ENCODE measurements at places on chromosomes 7 and 10.

- DNase-seq = no peak
Measured at GRCh38 chr10:22853906-22854447, 73.9 kb upstream of the ARMC3 start.

DNA sequence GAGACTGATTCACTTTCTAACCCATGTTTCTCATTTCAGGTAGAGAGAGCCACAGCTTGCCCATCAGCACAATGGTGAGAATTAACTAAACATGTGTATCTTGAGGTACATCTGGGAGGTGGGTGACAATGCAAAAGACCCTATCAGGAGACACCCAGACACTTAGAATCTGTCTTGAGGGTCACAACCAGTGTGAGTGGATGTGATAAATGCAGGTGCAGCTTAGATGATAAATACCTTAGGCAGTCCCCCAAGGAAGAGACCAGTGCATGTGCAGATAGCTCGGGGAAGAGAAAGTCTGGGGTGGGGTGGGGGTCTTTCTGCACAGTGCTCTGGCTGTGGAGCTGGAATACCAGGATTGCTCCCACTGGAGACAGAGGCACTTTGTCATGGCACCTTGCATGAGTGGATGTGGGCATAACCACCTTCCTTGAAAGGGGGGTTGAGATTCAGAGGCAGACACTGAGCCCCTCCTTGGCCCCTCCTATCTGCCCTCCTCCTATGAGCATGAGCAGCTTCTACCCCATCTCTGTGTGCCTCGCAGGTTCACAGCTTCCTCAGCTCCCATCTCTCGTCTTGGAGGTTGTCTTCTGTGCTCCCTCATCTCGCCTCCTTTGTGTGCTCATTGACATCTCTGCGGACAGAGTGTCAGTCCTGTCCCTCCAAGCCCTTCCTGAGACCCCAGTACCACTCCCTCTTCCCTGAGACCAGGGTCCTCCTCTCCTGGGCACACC is 349.8 kb downstream of the TCERG1L start:
- DNase-seq = no peak

DNA sequence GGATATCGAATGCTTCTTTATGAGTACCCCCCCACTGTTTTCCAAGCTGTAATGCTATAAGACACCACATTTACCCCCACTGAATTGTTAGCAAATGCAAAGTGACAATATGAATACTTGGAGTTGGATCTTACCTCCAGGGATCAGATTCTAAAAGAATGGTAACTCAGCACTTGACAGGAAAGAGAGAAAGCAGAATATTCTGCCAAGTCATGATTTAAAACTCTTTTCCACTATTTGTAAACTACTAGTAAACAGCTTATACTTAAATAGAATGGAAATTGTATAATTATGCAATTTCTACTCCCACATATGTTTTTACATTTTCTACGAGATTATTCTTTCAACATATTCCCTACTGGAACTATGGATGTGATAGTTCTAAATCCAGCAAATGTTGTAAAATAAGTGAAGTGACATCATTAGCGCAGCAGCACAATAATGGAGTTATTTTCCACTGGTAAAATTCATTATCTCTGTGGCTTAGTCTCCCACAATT is 56.0 kb upstream of the TFEC start:
- DNase-seq = no peak

DNA sequence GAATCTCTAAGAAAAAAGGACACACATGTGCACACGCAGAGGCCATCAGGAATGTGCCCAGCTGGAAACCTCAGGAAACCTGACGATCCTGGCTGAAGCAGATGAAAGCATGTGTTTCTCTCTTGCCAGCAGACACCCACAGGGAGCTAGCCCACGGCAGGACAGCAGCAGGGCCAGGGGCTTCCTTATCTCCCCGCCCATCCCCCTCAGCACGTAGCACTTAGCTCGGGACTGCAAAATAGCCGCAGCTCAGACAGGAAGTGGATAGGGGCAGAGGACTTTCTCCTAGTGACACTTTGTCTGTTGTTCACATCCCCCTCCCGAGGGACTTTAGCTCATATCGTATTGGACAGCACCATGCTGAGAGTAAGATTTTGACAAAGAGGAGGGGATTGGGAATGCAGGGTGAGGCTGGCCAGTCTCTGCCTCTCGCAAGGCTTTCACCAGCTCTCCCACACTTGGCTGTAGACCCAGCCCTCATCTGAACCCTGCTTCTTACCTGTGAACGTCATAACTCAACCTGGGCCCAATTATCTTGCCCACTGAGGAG is 63.8 kb downstream of the MKI67 start:
- DNase-seq = no peak

DNA sequence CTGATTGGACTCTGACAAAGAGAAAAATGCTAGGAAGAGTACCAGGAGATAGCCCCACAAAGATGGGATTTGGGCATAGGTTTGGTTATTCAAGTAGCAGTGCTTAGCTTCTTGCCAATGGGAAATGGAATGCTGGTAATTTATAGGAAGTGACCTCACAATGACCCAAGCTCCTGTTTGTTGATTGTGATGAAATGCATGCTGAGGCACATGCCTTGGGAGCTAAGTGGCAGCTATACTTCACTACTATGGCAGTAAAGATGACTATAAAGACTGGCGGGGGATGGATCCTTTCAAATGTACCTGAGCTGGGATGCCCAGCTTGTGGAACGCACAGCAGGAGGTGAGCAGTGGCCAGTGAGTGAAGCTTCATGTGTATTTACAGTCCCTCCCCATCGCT is 153.8 kb downstream of the ZNF22 start:
- no peak for DNase-seq

- DNase-seq = no peak
Measured at GRCh38 chr7:7054252-7054830, 128.0 kb upstream of the C1GALT1 start.

All from iPS DF 6.9 (cell line).